ENCODE measurements at places on chromosomes 16 and 17.
A peak's percentile ranks its signal among the peaks of the same experiment; 100 is the strongest.

DNA sequence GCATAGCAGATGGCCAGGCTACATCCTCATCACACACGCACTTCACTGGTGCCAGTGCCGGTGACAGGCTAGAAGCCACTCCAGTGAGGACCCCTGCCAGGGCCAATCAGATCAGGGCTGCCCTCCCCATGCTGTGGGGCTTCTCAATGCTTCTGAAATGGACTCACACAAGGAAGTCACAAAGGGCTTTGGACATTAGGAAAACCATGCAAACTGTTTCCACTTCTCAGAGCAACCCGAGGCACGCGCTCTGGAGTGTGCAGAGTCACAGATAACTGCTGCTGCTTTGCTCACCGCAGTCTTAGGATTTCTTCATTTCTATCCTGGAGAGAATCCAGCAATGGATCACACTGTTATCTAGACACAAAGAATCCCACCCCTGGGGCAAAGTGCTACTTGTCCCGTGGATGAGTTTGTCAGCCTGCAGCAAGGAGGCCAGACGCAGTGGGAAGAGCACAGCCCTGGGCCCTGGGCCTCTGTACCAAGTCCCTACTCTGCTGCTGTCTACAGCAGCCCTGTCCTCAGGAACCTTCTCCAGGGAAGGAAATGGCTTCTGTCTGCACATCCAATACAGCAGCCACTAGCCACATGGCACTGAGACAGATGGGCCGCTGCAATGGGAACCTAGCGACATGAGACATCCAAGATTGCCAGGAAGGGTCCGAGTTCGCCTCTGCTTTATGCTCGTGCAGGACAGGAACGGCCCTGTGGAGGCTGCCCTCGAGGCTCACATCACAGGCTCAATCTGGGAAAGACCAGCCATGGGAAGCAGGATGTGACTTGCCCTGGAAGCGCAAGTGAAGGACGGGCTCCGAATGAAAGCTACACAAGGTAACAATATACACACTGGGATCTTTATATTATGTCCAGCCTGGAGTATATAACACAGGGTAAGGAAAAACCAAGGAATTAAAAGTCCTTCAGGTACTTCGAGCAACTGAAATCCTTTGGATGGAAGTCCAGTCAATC lies 169.3 kb downstream of the ZFHX3 start:
- peak; percentile 49 for DNase-seq

DNA sequence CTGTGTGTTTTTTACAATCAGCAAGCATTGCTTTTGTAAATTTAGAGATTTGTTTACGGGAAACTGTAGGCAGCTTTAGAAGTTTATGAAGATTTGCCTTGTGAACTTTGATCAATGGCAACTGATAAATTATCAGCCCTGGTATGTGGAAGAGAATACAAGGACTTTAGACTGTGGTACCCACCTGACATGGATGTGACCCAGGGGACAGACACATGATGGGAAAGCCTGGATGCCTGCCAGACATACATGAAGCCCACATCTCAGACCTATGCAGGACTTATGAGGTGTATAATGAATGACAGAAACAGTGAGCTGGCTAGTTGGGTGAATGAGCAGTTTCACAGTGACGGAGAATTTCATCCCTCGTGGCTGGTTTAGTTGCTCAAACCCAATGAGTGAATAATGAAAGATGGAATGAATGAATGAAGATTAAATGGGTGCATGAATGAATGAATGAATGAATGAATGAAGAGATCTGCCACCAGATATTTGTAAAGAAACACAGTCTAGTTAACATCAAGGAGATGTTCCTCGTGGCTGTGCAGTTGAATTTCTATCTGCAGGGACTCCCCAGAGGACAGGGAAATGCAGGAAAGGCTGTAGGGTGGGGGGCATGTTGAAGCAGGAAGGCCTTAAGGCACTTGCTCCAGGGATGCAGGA lies 7.6 kb downstream of the TMEM92 start:
- no peak for DNase-seq

- no peak for DNase-seq
Observed at GRCh38 chr16:86383488-86384262, 126.7 kb upstream of the FOXF1 start.

- DNase-seq = no peak
Observed at GRCh38 chr16:72850853-72851252, 197.1 kb downstream of the ZFHX3 start.

- DNase-seq = no peak
Observed at GRCh38 chr17:73142872-73143381, 21.9 kb upstream of the SSTR2 start.

- no peak for DNase-seq
Observed at GRCh38 chr17:15981646-15982580, 17.6 kb downstream of the ZSWIM7 start.

GRCh38 chr16:86195863-86196630 lies 297.1 kb downstream of the IRF8 start:
- no peak for DNase-seq
